GM12865 (cell line): ENCODE measurements at places on chromosomes 16 and 17.

DNA sequence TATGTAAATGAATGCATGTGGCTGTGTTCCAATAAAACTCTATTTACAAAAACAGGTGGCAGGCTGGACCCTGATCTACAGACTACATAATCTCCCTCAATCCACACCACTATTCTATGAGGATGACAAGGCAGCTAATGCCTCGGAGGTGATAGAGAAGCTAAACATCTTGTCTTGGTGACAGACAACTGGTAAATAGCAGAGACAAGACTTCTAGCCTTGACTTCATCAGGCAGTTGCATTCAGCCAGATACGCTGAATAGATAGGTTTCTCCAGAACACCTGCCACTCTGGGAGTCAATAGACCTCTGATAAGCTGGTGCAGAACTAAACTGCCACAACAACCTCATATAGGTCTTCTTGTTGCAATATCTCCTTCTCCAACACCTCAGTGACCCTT lies 3.3 kb downstream of the ATPAF2 start:
- no peak for DNase-seq

DNA sequence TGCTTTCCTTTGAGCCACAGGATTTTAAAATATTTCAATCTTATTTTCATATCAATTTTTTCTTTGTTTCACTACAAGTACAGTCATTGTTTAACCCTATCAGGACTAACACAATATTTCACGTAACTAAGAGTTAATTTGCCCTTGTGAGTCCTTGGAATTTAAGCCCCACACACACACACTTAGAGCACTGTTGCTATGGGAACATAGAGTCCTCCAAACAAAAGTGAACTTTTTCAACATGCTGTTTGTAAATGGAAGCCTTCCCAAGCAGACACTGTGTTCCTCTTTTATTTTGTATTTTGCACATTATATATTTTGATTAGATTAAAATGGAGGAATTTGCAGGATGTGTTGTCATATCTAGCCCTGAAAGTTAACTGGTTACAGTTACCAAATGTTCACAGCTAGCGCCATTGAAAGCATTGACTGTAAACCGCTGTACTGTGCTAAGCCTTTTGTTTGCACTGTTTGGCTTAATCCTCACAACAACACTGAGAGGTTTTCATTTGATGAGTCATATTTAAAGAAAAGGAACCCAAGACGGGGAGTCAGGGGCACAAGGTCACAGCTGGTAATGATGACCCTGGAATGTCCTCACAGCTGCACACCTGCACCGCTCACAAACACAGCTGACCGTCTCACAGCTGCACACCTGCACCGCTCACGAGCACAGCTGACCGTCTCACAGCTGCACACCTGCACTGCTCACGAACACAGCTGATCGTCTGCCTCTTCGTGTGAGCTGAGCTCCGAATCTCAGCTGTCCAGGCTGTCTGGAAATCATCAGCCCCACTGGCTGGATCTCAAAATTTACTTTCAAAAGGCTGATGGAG lies 6.3 kb downstream of the HSBP1 start:
- peak; percentile 26 for DNase-seq

DNA sequence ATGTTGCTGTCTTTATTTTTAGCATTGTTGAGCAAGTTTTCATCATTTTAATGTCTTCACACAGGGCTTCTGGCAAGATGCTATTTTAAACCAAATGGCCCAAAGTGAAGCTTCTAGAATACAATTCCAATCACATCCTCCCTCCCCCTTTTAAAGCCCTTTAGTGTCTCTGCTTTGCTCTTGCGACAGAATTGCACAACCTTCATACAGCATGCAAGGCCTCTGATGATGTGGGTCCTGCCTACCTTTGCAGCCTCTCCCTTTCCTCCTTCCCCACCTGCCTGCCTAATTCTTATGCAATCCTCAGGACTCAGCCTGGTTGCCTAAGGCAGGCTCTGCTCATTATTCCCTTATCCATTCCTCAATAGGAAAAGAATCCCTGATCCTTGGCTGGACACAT lies 381.7 kb downstream of the SLC39A11 start:
- DNase-seq = no peak

GRCh38 chr16:57285379-57285778 lies 907 bp upstream of the PLLP start:
- DNase-seq = no peak

DNA sequence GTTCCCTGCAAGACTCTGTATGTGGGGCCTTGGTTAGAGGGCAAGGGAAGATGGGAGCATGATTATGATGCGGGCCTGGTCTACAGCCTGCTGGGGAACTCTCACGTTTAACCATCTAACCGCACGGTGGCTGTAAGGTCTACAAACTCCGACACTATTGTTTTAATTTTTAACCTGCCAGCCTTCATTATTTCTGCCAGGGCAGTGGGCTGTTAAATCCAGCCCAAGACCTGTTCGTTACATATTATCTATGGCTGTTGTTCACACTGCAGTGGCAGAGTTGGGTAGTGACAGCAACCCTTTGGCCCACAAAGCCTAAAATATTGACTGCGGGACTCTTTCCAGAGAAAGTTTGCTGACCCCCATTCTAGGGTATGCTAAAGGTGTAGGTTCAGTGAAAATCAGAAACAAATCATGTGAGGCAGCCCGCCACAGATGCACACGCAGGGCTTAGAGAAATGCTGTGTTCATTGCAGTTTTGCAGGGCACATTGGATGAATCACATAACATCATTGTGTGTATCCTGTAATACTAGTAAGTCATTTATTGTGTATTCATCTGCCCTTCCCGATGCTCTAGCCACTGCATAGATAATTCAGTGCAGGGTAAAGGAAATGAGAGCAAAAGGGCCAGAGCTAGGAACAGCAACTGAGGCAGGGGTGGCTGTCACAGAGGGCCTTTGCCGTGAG lies 14.3 kb downstream of the SNX29 start:
- no peak for DNase-seq

DNA sequence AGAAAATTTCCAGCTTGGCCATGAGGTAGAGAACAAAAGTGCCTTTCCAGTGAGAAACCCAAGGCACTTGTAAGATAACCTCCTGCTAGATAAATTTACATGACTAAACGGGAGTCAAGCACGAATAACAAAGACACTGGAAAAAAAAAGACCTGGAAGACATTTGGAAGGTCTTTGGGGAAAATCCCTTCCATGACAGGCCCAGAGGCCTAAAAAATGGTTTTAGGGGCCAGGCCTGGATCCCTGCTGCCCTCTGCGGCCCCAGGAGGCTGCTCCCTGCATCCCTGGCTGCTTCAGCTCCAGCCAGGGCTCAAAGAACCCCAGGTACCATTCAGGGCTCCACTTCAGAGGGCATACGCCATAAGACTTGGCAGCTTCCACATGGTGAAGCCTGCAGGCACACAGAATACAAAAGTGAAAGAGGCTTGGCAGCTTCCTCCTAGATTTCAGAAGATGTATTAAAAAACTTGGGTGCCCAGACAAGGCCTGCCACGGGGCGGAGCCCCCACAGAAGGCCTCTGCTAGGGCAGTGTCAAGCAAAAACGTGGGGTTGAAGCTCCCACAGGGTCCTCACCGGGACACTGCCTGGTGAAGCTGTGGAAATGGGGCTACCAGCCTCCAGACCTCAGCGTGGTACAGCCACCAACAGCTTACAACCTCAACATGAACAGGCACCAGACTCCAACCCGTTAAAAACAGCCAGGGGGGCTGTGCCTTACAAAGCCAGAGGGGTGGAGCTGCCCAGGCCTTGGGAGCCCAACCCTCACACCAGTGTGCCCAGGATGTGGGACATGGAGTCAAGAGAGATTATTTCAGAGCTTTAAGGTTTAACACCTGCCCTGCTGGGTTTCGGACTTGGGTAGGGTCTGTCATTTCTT lies 77.1 kb downstream of the SDK2 start:
- DNase-seq = peak; percentile 15

DNA sequence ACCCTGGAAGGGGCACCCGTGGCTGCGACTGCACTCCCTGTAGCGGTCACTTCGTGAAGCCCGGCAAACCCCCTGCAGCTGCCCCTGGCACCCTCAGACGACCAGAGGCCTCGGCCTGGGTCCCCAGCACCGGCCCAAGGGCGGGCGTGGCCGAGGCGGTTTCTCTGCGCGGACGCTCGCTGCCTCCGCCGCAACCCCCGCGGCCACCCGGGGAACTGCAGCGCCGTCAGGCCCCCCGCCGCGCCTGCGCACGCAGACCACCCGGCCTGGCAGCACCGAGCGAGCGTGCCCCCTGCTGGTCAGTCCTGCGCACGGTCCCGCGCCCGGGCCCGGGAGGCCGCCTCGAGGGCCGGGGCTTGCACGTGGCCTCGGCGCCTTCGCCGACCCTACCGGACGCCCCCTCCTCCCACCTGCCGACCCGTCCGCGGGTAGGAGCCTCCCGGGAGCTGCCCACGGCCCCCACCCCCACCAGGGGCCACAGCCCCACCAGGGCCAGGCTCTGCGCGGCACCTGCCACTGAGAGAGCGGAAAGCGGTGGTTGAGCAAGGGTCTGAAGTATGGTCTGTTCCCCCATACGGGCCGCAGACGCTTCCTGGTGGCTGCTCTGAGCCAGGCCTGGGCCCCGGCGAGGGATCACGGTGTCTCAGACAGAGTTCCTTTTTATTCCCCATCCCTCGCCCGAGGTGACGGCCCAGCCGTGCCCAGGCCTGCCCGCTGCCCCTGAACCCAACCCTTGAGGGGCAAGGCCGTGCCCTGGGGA lies 11.5 kb upstream of the HS3ST6 start:
- peak; percentile 92 for DNase-seq

GRCh38 chr17:61511480-61512182 lies 59.4 kb downstream of the TBX4 start:
- DNase-seq = no peak

DNA sequence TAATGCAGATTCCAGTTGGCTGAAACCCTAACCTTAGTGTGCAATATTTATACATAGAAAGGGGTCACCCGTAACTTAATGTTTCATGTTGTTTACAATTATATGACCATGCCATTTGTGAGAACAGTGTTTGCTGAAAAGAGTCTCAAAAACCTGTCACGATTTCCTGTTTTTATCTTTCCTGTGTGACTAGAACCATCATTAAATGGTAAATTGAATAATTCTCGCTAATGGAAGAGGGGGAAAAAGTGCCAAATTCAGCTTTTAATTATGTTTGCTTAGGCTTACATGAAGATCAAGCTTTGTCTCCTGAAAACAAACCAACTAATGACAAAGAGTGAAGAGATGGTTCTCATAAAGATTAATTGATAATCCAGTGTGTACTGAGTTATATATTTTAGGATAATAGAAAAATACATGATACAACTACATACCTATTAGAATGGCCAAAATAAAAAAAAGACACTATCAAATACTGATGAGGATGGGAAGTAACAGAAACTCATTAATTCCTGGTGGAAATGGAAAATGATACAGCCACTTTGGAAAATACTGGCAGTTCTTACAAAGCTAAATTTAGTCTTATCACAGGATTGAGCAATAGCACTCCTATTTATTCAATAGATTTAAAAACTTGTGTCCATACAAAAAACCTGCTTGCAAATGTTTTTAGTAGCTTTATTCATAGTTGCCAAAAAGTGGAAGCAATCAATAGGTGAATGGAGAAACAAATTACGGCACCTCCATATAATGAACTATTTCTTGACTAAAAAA lies 141.7 kb downstream of the CDK5R1 start:
- no peak for DNase-seq

- DNase-seq = no peak
These were observed 19.1 kb downstream of the ETV4 start for GRCh38 chr17:43526886-43527648.

- DNase-seq = peak; percentile 24
These were observed 10.6 kb downstream of the RHBDL3 start for GRCh38 chr17:32276171-32276601.

DNA sequence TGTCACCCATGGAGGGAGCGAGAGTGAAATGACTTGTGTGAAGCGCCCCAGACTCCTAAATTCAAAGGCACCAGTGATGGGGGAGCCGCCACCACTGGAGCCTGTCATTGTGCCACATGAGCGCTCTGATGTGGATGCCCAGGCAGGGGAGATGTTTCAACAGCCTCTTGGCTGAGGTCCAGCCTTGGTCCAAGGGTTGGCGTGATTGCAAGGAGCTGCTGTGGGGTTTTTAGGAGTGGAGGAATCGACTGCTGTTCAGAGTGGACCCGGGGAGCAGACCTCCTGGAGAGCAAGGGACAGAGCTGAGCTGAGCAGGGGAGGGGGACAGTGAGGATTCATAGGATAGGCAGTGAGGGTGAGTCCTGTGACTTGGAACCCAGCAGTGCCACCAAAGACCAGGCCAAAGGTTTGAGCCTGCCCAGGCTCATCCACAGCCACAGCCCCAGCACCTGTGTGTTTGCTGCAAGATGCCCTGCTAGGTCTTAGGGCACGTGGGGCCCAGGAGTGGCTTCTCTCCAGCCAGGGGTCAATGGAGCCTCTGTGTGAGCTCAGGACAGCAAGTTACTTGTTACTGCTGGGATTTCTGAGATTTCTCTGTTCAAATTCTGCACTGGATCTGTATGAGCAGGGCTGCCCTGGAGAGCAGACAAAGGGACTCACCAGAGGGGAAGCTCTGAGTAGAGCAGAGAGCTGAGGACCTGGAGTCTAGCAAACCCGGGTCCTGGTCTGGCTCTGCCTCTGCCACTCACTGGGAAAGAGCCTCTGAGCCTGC lies 20.3 kb downstream of the RHBDL3 start:
- no peak for DNase-seq

- DNase-seq = no peak
These were observed 51.4 kb upstream of the ARHGAP44 start for GRCh38 chr17:12737740-12738469.

- DNase-seq = no peak
These were observed 1.1 kb downstream of the CHRNE start for GRCh38 chr17:4901648-4902344.

GRCh38 chr17:1009229-1010085 lies 12.5 kb downstream of the TIMM22 start:
- no peak for DNase-seq

GRCh38 chr17:76736349-76737081 lies 616 bp downstream of the SRSF2 start:
- DNase-seq = peak; percentile 72

DNA sequence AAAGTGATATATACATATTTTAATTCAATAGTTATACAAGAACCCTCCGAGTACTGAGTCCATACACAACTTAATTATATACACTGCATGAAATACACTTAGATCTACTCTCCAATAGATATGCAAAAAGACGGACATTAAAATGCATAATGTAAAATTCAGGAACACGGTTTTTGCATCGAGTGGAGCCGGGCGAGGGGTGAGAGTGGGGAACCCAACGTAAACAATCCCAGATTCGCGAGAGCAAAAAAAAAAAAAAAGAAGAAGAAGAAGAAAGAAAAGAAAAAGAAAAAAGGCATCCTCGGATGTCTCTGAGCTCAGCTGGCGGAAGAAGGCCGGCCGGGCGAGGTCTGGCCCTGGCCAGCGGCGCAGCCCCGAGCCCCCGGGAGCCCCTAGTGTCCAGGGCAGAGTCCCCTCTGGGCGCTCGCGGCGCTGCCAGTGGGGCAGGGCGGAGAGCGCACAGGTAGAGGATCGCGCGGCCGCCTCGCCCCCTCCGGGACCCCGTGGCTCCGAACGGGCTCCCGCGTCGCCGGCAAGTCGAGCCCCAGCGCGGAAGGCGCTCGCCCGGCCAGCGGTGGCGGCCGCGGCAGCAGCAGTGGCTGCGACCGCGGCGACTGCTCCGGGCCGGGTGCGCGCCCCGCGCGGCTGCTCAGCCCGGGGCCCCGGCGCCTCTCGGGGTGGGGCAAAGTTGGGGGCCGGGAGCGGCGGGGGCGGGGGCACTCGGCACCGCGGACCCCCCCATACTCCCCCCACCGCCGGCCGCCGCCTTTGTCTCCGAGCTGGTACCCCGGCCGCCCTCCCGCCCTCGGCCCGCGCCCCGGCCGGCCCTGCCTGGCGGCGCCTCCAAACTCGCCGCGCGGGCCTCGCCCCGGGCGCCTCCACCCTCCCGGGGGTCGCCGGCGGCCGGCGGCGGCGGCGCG lies 9.6 kb upstream of the ZFHX3 start:
- DNase-seq = peak; percentile 54

GRCh38 chr16:275041-275641 lies 603 bp downstream of the RGS11 start:
- no peak for DNase-seq

GRCh38 chr17:50189550-50190292 lies 11.7 kb downstream of the COL1A1 start:
- DNase-seq = no peak
